ENCODE measurements at places on chromosomes 5 and 9.

- DNase-seq = no peak
These were observed 21.7 kb downstream of the NIPAL4 start for GRCh38 chr5:157481666-157482065.

- no peak for DNase-seq
These were observed 215.9 kb upstream of the RFX3 start for GRCh38 chr9:3741729-3742128.

- DNase-seq = no peak
These were observed 88.7 kb downstream of the RAPGEF1 start for GRCh38 chr9:131651160-131651559.

- DNase-seq = no peak
These were observed 73.3 kb upstream of the PHF24 start for GRCh38 chr9:34884747-34885189.

DNA sequence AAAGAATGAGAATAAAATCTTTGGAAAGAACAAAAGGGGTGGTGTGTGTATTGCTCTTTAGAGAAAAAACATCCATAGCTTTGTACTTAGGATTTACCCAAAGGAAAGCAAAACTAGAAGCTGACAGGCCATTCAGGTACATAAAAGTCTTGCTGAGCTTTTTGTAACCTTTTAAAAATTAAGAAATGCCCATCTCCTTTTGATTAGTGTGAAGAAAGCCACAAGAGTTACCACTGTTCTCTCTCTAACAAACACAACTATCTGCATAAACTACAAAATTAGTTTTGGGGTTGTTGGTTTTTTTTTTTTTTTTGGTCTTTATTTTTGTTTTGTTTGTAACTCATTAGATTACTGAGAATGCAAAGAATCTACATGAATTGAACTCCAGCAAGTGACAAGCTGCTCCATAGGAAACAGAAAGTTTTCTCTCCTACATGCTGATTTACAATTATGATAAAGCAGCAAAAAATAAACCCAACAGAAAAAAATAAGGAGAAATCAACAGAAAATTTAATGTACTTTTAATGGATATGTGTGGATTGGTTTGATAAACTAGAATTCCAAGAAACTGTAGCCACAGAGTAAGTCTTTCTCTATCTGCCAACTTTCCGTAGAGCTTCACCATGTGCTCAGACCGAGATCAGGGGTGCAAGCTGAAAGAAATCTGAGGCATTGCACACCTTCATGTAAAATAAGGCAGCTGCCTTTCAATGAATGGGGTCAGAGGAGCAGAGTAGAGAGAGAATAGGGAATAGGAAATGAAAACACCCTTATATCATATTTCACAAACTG, 12.3 kb downstream of the BAAT start:
- DNase-seq = no peak

DNA sequence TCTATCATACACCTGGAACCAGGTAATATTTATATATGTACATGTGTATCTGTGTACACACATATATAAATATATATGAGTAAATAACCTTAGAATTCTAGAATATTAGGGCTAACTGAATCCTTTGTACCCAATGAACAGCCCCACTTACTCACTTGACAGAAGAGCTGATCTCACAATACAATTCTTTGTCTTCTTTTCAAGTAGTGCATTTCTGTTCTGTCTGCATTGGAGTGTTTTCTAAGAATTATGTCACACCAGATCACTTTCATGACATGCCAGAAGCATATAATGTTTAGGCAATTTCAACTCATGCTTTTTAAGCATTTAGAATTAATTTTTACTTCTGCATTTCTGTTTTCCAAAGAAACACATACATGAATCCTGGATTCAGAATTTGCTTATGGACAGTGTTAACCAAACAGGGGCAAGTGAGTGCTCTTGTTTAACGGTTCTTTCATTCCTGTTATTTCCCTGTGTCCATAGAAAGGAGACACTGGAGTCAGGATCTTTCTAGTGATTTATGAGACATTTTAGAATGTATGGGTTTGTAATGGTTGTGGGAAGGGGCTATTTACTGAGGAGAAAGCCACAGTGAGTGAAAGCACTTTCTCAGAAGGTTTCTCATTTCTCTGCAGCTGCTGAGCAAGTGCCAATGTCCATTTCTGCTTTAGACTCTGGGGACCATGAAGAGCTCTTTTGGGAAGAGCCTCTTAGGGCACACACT, 123.2 kb downstream of the RMI1 start:
- DNase-seq = peak; percentile 12

GRCh38 chr5:169851321-169851850, 128.9 kb downstream of the INSYN2B start:
- DNase-seq = no peak

DNA sequence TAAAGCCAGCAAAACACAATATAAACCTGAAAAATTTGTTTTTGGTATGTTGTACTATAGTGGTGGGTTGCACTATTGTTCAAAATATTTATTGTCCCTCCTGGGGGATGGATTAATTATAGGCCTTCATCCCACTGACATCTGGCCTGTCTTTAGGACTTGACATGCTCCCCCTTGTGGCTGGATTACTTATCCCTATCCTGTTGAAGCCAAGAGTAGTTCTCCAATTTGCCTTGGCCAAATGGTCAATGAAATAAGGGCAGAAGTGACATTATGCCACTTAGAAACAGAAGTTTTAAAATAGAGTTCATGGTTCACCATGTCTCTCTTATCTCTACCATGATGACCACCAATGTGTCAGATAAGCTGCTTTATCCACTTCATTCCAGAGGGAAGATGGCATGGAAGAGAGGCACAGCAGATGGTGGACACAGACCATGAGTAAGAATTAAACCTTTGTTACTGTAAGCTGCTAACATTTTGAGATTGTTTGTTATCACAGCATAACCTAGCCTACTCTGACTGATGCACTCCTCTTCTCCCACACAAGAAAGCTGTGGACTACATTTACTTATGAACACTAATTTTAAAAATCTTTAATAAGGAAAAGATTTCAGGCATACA, 29.2 kb upstream of the ARHGEF28 start:
- no peak for DNase-seq

- DNase-seq = no peak
These were observed 318.8 kb downstream of the DNAH5 start for GRCh38 chr5:13625616-13626198.

DNA sequence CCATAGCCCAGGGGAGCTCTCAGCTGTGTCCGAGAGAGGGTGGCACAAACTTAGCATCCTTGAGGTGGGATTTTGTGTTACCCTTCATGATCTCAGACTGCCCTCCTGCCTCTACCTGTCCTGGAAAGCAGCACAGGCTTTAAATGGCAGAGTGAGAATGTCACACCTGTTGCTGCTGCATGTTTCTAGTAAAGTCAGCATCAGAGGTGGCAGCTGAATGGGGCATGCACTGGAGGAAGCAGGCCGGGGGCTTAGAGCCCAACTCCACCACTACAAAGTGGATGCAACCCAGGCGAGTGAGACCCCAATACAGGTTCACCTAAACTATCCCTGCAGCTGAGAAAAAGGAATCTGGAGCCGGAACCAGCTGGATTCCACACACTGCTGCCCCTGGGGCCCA, 51.6 kb downstream of the MACROH2A1 start:
- DNase-seq = no peak

DNA sequence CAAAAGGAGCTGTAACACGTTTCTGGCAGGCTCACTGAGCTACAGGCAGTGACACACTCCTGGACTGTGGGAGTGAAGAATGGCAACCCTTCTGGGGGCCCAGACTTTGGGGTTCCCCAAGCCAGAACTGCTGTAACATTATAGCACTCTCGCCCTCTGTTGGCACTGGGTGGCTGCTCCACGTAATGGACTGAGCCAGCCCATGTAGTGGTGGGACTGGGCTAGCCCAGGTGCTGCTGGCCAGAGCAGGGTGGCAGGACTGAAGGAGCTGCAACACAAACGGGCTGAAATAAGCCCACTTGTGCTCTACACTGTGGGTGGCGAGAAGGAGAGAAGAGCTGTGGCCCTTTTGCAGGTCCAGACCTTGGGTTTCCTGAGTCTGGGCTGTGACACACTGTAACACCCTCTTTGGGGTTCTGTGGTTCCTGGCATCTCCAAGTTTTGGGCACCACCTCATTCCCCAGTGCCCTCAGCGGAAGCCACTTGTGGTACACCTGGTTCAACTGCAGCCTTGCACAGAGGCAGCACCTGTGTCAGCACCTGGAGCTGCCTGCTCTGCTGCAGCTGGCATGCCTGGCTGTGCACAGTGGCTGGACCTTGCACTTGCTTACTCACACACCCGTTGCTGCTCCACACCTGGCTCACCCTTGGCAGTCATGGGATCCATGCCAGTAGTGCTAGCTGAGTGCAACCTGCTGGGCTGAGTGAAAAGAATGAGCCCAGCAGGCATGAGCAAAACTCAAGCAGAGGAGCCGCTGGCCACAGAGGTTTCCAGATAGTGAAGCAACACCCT, 95.0 kb upstream of the PRR16 start:
- DNase-seq = no peak

GRCh38 chr5:2139478-2139877, 256.8 kb upstream of the IRX4 start:
- no peak for DNase-seq

DNA sequence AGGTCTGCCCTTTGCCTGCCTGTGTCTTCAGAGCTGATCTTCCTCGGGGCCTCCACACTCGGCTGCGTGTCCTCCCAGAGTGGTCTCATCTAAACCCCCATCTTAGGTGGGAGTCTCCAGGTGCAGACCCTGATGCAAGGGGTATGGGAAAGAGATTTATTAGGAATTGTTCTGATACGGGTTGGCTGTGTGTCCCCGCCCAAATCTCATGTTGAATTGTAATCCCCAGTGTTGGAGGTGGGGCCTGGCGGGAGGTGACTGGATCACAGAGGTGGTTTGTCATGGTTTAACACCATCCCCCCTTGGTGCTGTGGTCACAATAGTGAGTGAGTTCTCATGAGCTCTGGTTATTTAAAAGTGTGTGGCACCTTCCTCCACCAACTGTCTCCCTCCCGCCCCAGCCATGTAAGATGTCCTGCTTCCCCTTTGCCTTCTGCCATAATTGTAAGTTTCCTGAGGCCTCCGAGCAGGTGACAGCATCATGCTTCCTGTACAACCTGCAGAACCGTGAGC, 208.4 kb downstream of the AOPEP start:
- DNase-seq = no peak

DNA sequence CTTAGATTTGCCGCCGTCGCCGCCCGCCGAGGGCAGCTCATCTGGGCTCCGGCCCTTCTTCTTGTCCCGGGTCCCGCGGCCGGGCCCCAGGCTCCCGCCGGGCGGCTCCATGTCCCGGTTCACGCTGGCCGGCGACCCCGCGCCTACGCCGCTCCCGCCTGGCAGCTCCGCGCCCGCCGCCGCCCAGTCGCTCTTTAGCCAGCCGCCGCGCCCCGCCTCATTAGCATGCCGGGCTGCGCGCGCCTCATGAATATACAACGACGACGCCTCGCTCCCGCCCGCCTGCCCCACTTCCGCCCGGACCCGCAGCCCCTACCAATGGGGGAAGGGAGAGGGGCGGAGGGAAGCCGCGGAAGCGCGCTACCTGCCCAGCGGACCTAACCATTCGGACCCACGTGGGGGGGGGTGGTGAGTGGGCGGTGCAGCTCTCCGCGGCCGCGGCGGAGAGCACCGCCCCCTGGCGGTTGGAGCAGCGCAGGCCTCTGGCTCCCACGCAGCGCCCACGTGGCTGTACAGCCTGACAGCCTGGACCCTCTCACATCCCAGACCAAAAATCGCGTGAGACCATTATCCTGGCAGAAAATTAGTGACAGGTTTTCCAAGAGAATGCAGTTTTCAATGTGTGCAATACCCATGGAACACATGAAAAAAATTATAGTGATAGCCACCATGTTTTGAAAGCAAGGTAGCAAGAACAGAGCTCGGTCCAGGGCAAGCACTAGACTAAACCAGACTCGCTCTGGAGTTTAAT, at the start of gene DIAPH1:
Gene DIAPH1, minus strand, starts transcription at position 197 of the 751 bp plus-strand sequence. Its CDS starts 86 bp downstream, at position 111.
- peak; percentile 93 for DNase-seq

DNA sequence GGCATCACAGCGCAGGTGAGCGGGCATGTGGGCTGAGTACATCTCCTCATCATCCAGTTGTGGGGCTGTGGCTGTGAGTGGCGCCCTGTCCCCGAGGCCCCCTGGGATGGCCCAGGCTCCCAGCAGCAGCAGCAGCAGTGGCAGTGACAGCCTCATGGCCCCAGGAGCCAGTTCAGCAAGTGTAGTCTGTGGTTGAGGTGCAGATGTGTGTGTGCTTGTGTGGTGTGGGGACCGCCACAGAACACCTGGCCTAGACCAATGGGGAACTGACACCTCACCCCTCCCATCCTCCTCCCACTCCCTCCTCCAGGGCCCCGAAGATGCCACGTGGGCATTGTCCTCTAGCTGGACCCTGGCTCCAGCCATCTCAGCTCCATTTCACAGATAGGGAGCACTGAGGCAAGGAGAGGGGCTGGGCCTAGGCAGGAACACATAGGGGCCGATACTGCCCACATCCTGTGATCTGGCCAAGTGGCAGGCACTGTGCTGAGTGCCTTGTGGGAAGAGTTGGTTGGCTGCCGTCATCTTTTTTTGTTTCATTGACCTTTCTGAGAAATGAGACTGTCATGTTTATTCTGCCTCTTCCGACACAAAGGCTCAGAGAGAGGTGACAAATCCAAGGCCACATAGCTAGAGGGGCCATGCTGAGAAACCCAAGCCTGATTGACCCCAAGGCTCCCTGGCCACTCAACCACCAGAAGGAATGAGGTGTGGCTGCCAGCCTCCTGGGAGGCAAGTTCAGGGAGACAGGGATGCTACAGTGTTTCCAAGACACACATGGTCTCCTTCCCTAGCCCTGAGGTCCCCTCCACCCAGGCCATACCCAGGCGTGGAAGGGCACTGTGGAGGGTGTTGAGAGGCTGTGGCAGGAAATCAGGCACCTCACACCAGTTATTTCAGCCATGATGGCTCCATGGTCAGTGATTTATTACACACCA, at the start of gene MZB1:
Gene MZB1, minus strand, starts transcription at position 213 of the 938 bp plus-strand sequence. Its CDS starts 57 bp downstream, at position 156.
- no peak for DNase-seq

- DNase-seq = peak; percentile 19
These were observed at the start of gene PLCXD3 for GRCh38 chr5:41510176-41510831. Gene PLCXD3, minus strand, starts transcription at chr5:41510601. Its CDS starts 75 bp downstream, at chr5:41510526.

GRCh38 chr5:40945111-40945510, 35.8 kb downstream of the C7 start:
- DNase-seq = no peak

DNA sequence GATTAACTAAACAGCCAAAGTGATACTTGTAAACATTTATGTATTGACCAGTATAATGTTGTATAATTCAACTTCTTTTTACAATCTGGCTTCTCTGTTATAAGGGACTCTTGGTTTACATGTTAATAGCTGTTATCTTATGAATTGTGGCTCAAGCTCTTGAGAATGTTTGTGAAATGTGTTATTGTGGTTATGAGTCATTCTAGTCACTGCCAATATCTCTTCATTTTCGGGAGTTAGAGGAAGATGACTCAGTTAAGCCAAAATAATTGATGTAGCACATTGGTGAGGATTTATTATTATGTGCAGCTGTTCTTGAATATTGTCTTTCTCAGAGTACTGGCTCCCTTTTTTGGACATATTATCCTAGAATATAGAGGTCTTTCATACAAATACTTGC, 655.2 kb upstream of the RIOK2 start:
- DNase-seq = no peak

DNA sequence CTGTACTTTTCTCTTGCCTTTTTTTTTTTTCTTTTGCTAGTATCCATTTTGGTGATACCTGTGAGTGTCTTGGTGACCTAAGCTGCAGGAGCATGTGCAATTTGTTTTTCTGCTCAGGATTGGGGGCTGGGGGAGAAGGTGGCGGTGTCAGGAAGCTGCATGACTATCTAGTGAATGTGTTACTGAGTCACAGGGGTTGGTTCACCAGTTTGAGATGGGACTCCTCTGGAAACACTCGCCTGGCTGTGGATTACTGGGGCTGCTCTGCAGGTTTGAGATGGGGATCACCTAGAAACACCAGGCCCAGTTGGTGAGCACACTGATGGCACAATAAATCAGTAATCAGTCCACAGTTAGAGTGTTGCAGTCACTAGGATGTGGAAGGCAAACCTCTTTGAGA, 447.9 kb downstream of the SPATA31D1 start:
- DNase-seq = no peak

GRCh38 chr9:113290052-113290607, 13.0 kb downstream of the RNF183 start:
- no peak for DNase-seq
